Stimulated activated CD8-positive, alpha-beta memory T cell treated with anti-CD3 and anti-CD28 coated beads, Interleukin-4, amount 100 ng/mL, for 4 hours (primary cell): ENCODE measurements at places on chromosomes 7 and 10.

- DNase-seq: no peak
Observed at GRCh38 chr10:576130-576465, 113.4 kb downstream of the DIP2C start.

GRCh38 chr7:131745390-131746248 is 189.2 kb upstream of the PODXL start:
- no peak for DNase-seq

GRCh38 chr7:10588084-10588483 is 385.6 kb upstream of the PHF14 start:
- no peak for DNase-seq

- DNase-seq: no peak
Observed at GRCh38 chr10:132893090-132893489, 49.3 kb downstream of the CFAP46 start.

GRCh38 chr10:131703941-131704340 is 196.9 kb upstream of the PPP2R2D start:
- DNase-seq: no peak

DNA sequence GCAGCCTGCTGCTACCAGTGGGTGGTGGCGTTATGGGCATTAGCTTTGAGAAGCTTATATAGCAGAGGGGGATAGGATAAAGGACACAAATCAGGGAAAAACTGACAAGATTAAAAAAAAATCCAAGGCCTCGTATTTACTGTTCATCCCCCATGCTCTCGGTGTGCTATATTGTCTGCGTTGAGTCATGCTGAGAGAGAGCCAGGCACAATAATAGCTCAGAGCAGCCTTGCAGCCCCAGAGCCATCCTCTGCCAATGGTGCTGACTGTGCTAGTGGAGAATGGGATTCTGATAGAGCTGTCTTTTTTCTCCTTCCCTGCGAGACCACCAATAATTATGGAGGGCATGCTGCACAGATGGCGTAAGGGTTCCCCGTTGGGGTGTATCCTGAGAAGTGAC is 51.7 kb upstream of the FZD1 start:
- DNase-seq: no peak

GRCh38 chr7:127252377-127252713 is 396 bp downstream of the GRM8 start:
- no peak for DNase-seq

DNA sequence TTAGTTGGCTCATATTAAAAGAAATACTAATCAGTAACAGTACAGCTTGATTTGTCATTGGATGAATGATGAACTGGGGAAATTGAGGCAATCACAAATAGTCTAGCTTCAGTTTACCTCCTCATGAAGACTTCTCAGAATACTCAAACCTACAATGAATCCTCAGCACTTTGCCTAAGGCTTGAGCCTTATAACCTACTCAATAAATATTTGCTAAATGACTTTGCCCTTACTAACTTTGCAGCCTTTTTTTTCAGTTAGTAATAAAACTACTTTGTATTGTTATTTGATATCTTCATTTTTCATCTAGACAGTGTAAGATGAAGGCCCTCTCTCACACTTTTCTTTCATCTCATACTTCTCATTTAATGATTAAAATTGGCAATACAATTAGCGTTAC is 1162.5 kb upstream of the C7orf33 start:
- DNase-seq: no peak

GRCh38 chr10:104034401-104035193 is 51.1 kb downstream of the COL17A1 start:
- DNase-seq: no peak

- DNase-seq: no peak
Observed at GRCh38 chr7:150744041-150744656, 6.9 kb downstream of the GIMAP5 start.

GRCh38 chr7:102991540-102992214 is 78.9 kb downstream of the LRRC17 start:
- no peak for DNase-seq

- DNase-seq: no peak
Observed at GRCh38 chr7:152987656-152988055, 228.1 kb downstream of the ACTR3B start.

- no peak for DNase-seq
Observed at GRCh38 chr10:119316729-119317097, 109.3 kb downstream of the GRK5 start.

- DNase-seq: no peak
Observed at GRCh38 chr7:9718071-9718661, 1255.5 kb upstream of the PHF14 start.

DNA sequence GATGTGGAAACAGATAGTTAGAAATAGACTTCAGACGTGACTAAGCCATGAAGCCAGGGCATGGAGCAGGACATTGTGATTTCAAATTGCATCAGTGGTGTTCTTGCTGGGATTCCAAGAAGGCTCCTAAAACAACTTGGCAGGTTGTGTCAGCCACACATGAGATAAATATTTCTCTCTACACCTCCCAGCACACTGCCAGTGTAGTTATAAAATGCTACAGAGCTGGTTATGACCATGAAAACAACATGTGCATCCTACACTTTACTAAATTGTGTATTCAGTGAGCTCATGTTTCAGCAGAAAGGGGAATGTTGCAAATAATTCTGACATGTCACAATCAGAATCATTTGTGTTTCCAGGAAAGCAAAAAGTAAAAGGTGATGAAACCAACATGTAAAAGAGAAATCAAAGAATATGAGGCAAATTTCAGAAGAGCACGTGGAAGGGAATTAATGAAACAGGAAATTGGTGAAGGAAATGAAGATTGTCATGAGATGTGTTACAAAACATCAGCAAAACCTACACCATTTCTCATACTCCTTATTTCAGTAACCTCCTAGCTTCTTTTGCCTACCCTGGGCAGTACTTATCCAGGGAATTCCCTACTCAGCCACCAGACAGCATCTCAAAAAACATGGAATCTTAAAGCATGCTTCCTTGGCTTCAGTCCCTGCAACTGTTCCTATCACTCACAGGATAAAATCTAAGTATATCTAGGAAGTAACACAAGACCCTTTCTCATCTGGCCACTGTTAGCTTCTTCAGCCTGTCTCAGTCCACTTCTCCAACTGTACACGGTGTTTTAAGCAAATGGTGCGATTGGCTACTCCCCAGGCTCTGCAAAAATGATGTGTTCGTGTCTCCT is 5.8 kb upstream of the CYP3A7 start:
- no peak for DNase-seq

DNA sequence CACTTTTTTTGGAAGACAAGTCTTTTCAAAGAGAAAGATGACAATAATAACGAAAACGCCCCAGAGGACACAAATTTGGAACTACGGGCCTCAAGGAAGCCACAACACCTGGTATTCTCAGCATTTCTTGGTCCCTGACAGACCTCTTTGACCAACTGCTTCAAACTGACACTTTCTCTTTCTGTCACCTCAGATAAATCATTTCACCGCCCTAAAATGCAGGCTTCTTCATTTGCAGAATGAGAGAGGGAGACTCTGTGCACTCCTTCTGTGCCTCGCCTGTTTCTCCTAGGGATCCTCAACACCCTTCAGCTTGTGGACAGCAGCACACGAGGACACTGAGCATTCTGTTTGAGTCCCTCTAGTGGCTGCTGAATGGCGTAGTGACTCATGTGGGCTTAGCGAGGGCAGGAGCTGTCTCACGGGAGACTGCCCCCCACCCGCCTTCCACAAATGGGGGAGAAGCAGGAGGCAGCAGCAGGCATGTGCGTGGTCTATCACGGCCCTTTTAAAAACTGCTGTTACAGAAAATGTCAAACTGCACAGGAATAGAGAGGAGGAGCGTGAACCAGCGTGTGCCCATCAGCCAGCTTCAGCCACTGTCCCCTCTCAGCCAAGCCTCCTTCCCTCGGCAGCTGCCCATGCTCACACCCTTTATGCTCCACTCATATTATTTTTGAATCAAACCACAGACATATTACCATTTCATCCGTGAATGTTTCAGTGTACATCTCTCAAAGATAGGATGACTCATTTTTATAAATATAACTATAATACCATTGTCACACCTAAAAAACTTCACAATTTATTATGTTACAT is 41.4 kb downstream of the GSDME start:
- no peak for DNase-seq

DNA sequence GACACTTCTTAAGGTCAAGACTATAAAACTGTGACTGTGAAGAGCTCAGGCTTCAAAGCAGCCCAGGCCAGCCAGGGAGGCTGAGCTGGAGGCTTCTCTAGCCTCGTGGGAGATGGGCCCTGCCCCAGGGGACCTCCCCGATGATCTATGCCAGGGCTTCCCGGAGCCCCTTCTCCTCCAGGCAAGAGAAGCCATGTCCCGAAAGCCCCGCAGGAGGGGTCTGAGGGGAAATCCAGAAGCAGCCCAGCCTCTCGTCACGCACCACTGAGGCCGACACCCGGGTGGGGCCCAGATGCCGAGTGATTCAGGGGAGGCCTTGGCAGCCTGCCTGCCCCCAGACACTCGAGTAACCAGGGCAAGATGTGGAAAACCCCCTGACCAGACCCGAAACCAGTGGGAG is 63.7 kb downstream of the PROSER2 start:
- DNase-seq: no peak

GRCh38 chr7:89183712-89184111 is 388.2 kb upstream of the TEX47 start:
- no peak for DNase-seq

DNA sequence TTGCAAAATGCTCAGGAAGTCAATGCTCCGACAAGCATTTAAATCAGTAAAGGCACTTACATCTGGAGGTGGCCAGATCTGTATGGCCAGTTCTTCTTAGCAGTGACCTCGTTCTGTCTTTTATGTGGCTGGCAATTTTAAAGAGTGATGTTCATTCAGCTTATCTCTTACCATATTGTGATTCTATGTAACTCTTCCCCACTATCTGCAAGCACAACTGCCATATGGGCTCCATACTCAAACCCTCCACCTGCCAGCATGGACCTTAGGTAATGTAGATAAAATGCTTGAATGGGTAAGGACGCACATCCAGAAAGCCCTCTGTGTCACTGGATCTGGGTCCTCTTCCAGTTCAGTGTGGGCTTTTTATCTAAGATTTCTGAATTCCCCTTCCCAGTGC is 42.4 kb upstream of the STK17A start:
- no peak for DNase-seq

GRCh38 chr10:133173860-133174640 is 14.0 kb downstream of the KNDC1 start:
- no peak for DNase-seq

DNA sequence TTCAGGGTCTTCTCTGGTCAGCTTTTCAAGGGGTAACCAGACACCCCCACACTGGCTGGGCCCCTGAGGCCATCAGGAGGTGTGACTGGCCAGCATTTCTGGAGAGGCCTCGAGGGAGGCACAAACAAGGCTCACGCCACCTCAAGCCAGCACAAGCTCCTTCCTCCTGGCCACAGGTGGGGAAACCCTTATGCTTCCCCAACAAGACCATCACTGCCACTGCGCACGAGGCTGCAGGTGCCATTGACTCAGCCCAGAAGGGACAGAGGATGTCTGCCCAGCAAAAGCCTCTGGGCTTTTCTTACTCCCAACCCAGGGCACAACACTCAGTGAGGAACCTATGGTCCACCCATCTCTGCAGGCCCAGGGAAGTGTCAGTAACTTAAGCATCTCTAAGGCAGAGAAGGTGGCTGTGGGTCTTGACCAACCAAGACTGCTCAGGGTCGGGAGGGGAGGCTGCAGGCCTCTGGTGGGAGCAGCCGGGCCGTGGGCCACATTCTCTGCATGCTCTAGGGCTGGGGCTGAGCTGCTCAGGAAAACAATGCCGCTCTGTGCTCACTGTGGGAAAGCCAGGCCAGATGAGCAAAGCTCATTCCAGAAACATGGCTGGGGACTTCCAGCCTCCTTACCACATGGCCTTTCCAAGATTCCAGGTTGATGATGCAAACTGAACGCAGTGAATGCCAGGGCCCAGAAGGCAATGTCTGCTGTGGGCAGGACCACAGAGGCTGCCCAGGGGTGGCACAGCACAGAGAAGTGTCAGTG is 24.2 kb upstream of the RASSF4 start:
- DNase-seq: no peak

- no peak for DNase-seq
Observed at GRCh38 chr10:5356302-5356763, 8.4 kb upstream of the UCN3 start.

- DNase-seq: no peak
Observed at GRCh38 chr10:112507988-112508387, 61.0 kb downstream of the VTI1A start.

- DNase-seq: no peak
Observed at GRCh38 chr7:157768198-157768597, 431.4 kb downstream of the DNAJB6 start.

DNA sequence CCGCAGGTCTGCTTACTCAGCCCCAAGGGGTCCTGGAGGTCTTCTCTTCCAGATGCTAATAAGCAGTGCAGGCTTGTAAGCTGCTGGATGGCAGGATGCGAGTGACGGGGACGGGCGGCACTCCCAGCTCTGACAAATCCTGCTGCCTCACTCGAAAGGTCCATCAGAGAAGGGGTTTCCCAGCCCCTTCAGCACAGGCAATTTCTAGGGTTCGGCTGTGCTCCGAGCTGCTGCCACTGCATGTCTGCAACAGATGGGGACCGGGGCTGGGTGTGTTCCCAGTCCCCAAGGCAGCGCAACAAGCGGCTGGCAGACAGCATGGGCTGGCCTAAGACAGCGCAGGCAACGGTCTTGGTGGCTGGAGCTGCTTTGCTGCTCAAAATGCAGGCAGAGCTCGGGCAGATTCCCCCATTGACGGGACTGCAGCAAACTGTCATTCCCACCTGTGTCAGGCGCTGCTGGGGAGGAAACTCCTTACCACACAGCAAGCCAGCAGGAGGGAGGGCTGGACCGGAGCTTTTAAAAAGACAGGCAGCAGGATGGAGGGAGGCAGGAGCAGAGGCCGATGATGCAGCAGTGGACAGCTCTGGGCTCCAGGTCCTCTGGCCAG is 62.4 kb downstream of the PRKAG2 start:
- DNase-seq: no peak

- no peak for DNase-seq
Observed at GRCh38 chr7:2953099-2953498, 90.6 kb downstream of the CARD11 start.

DNA sequence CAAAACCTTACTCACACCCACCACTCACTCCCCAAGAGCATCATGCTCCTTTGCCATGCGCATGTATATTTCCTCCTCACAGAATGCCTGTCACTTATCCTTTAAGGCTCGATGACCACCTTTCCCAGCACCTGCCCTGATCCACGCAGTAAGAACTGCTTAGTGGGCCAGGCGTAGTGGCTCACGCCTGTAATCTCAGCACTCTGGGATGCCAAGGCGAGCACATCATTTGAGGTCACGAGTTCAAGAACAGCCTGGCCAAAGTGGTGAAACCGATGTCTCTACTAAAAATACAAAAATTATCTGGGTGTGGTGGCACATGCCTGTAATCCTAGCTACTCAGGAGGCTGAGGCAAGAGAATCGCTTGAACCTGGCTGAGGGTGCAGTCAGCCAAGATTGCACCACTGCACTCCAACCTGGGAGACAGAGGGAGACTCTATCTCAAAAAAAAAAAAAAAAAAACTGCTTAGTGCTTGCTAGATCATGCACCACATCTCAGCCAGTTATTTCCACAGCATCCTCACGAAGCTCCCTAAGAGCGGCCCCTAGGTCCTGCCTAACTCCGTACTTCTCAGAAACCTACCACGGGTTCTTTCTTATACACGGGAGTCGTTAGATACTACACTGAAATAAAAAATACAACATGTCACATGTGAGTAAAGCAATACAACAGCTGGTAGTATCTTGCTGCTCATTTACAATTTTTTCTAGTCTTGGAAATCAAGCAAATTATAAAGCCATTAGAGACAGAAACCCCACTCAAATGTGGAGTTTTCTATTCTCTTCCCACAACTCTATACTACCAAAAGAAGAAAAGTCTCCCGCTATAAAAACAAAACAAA is 37.2 kb downstream of the CYTH3 start:
- no peak for DNase-seq

- no peak for DNase-seq
Observed at GRCh38 chr7:21585070-21585724, 42.4 kb downstream of the DNAH11 start.
